Type B pancreatic cell (in vitro differentiated cells): ENCODE measurements at places on chromosomes 5 and 9. TPM values are rescaled to one million over a fixed set of nuclear protein-coding genes. Genes with fewer than 3 reads are reported as not detected.

ADAMTS2 gene
- 7.7 and 9.2 TPM in 2 replicates for total RNA-seq

GRCh38 chr9:12554636-12555035 lies 138.5 kb upstream of the TYRP1 start:
- DNase-seq: no peak

ADCY2 gene
- 5.7 and 79.7 TPM in 2 replicates for total RNA-seq

- DNase-seq: no peak
Observed at GRCh38 chr9:97842960-97843359, 10.1 kb upstream of the FOXE1 start.

DNA sequence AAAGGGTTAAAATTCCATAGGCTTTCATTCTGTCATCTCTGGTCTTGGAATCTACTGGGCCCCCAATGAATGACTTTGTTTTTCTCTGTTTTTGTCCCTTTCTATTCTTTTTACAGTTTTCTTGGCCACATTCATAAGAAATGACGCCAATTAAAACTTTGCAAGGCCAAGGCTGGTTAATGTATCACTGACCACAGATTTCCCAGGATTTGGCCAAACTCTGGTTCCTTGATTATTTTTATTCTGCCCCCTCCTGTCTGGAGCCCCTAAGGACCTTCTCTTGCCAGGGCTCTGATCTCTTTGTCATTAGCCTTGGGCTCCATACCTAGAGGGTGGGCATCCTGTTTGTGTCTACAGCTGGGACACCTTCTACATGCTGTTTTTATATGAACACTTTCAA lies 388.9 kb upstream of the PAPPA start:
- DNase-seq: no peak

DNA sequence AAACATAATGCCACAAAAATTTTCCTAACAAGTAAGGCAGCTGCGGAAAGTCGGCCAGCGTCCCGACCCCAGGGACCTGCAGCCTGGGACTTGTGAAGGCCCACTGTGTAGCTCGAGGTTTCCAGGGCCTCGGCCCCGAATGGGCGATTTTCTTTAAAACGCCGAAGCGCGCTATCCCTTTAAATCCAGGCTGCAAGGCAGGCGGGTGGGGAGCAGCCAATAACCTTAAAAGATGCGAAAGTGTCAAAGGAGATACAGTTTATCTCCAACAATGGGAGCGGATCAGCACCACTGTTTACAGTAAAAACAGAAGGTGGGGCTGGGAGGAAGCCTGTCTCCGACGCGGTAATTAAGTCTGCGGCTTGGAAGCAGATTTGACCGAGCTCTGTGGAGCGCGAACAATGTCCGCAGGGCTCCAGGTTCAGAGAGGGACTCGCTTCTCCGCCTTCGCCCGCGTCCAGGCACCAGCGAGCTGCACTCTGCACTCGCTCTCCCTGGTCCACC lies 1.7 kb upstream of the ZSWIM6 start:
- DNase-seq: no peak

DNA sequence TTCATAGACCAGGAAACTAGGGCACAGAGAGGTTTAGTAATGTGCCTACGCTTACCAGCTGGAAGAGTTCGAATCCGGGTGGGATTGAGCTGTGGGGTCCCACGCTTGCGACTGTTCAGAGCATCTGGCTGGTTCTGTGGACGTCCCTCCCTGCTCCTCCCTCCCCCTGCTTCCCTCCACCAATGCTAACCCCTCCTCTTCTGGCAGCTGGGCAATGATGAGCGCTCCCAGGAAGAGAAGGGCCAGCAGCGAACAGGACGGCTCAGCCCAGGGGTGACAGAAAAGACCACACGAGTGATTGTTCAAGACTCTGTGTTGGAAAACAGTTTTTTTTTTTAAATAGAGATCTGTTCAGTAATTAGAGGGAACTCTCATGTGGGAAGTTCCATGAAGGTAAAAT lies 6.9 kb downstream of the FAM163B start:
- DNase-seq: no peak

DNA sequence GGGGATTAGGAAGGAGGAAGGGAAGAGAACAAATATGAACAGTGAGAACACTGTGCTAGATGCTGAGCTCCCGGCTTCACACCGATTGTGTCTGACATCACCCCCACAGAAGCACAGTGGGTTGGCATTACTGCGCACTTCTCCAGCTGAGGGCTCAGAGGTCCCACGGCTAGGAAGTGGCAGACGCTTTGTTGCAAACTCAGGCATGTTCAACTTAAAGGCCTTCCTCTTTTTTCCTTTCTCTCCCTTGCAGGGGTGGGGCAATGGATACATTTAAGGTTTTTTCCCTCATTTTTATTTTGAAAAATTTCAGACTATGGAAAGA lies 15.5 kb upstream of the SHB start:
- no peak for DNase-seq

DNA sequence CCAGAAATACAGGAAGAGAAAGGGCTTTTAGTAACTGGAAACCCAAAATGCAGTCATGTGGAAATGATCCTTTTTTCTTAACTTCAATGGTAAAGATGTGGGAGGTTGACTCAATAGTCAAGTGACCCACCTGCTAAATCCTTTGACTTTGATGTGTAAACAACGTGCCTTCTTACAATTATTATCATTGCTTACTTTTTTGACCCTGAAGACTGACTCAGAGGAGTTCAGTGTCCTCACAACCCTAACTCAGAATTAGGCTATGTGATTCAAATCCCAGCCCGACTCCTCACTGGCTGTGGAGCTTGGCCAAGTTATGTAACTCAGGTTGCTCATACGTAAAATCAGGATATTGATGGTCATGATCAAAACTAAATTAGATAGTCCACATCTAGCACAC lies 27.9 kb downstream of the ANXA1 start:
- DNase-seq: no peak

- no peak for DNase-seq
Observed at GRCh38 chr5:115639377-115639776, 13.5 kb upstream of the TMED7 start.

DNA sequence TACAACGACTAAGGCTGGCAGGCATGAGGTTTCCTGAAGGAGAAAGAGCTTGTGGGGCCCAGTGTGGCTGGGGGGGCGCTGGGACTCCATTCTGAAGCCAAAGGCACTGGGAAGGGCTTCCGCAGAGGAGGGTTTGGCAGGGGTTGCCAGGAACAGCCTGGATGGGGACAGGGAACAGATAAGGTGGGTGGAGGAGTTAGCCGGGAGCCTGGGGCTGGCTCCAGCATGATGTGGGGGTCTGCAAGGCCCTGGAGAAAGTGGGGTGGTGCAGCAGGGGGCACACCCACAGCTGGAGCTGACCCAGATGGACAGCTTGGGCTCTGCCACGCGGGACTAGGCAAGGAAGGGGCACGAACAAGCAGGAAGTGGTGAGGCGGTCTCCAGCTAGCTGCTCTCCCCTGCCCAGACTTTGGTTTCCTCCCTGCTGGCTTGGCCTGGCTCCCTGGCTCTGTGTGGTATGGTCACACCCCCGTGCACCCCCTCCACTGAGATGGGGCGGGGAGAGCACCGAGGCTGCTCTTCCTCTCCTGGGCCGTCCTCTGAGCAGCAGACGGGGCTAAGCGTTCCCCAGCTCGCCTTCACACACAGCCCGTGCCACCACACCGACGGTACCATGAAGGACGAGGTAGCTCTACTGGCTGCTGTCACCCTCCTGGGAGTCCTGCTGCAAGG lies at the start of gene LTC4S:
Gene LTC4S (plus strand): TSS at position 519 of the 672 bp plus-strand sequence. CDS start 95 bp downstream, at position 614.
- no peak for DNase-seq

DNA sequence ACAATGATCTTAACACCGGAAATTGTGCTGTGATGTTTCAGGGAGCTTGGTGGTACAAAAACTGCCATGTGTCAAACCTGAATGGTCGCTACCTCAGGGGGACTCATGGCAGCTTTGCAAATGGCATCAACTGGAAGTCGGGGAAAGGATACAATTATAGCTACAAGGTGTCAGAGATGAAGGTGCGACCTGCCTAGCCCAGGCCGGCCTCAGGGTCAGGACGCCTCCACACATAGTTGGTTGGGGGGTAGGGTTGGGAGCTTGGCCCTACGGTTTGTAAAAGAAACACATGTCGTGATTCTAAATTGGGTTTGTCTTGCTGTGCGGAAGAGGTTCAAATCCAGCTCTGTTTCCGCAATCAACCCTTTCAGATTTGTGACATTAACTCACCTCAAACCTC lies 6.6 kb downstream of the FCN2 start:
- DNase-seq: no peak

DNA sequence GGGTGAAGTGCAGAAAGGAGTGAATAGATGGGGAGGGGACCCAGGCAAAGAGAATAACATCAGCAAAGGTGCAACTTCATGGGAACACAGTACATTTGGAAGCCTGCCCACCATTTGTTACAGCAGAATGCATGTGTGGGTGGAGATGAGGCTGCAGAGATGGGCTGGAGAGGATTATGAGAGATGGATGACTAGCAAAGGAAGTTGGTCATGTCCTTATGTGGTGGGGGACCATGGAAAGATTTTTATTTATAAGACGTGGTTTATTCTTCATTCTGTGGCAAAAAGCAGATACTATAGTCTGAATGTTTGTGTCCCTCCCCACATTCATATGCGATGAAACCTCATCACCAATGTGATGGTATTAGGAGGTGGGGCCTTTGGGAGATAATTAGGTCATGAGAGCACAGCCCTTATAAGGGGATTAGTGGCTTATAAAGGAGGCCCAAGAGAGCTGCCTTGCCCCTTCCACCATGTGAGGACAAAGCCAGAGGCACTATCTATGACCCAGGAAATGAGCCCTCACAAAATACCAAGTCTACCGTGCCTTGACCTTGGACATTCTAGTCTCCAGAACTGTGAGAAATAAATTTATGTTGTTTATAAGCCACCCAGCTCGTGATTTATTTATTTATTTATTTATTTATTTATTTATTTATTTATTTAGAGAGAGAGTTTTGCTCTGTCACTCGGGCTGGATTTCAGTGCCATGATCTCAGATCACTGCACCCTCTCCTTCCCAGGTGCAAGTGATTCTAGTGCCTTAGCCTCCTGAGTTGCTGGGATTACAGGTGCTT lies 483.7 kb downstream of the RAB3C start:
- no peak for DNase-seq

SCGB3A2 gene
- total RNA-seq: 1.4 TPM in 1 of 2 replicates, not detected in the other

DNA sequence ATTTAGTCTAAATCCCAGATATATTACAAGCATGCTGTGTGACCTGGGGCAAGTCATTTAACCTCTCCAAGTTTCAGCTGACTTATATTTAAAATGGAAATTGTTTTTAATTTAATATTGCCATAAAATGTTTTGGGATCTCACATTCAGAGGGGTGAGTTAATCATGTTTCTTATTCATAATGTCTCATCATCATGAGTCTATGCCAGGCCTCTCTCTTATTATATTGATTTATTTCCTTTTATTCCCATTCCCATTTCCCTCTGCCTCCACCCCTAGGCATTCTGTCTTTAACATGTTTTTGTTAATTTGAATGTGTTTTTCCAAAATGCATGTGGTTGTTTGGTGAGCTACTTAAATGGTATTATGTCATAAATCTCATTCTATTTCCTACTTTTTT lies 39.0 kb upstream of the TTC1 start:
- no peak for DNase-seq

TMEM267 gene
- 11.4 and 11.6 TPM in 2 replicates for total RNA-seq

DNM1 gene
- 16.3 and 112 TPM in 2 replicates for total RNA-seq

GRCh38 chr9:105114964-105115728 lies 129.3 kb upstream of the SLC44A1 start:
- DNase-seq: no peak

SLC4A9 gene
- 0.17 TPM in 1 of 2 replicates, not detected in the other for total RNA-seq

DNA sequence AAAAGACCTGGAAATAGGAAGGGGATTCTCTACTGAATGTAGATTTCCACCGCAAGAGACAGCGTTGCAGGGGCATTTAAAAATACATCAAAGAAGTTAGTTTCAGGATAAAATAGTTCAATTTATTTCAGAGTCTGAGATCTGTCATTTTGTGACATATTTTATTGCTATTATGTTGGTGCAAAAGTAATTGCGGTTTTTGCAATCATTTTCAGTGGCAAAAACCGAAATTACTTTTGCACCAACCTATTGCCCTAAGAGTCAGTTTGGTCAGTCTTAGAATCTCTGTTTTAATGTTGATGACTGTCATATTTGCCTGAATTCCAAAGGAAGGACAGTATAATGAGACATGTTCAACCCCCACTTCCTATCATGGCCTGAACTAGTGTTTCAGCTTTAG lies 219.5 kb upstream of the CDH10 start:
- DNase-seq: no peak

FBP2 gene
- total RNA-seq: not detected in 2 replicates

DNA sequence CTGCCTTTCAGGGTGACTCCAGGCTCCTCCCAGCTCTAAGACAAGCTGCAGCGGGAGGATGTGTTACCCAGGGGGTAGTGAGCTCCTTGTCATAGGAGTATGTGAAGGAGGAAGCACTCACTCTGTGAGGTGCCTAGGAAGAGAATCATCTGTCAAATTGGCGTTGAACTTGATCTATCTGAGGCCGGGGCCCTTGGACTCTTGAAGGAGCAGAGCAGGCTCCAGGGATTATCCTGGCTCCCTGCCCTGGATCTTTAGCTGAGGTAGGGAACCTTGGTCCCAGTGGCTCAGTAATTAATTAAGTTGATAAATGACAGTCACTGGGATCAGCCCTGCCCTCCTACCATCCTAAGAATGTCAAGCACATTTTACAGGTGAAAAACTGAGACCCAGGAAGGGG lies 15.5 kb downstream of the ADGRD2 start:
- no peak for DNase-seq

BTNL8 gene
- total RNA-seq: 0.87 and 2.0 TPM in 2 replicates

DNA sequence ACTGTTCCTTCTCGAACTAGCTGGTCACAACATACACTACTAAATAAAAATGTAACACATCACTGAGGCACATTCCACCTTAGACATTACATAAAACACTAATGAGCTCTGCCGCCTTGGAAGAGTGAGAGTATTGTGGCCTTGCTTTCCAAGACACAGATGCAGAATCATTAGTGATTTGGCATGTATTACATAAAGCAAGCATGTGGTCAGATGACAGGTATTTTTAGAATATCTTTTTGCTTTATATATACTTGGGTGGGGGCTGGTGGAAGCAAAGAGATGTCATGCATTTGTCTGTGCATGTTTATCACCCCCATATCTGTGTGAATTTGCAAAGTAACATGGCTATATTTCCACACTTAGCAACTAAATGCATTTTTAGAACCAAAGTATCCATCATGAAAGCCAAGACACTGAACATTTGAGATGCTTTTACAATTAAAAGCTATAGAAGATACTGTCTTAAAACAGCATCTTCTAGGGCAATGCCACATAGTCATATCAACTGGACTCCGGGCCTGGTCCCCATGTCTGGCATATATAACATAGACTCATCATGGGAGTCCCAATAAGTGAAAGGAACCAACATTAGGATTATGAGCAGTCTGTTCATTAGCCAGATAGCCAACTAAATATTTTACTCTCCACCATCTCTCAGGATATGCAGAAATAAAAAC lies 213.5 kb downstream of the MEF2C start:
- DNase-seq: no peak

MLLT3 gene
- 44.2 and 50.0 TPM in 2 replicates for total RNA-seq

FOXD4L4 gene
- total RNA-seq: 0.51 TPM in 1 of 2 replicates, not detected in the other
